ENCODE measurements at places on chromosomes 6 and 20.

- DNase-seq: no peak
Observed at GRCh38 chr20:59221049-59221706, 57.6 kb downstream of the ZNF831 start.

- DNase-seq: no peak
Observed at GRCh38 chr20:22548040-22548439, 36.3 kb downstream of the FOXA2 start.

GRCh38 chr6:156557251-156557910 lies 219.8 kb upstream of the ARID1B start:
- DNase-seq: no peak

DNA sequence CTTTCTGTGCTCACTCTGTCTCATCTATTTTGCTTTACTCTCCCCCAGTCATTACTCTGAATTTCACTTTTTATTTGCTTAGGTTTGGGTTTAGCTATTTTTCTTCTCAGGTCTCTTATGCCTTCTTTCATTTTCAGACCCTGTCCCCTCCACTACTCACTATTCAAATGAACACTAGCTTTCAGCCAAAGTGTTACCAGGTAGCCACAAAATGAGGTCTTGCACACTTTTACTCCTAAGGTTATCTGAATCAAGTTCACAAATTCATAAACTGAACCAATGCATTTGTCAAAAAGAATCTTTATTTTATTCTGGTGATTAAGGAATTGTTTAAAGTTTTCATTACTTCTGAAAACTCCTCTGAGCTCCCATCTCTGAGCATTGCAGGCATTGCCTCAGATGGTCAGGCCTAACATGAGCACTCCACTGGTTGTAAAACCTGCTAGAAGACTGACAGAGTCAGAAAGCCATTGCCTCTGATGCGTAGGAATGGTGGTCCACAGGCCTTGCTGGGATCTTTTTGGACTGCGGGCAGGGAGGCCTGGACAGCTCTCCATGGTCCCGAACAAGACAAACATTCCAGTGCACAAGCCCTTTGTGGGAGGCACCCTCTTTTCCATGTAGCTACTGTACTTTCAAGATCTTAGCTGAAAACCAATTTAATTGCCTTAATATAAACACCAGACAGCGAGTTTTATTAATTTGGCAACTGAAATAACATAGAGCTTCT lies 48.5 kb downstream of the FYN start:
- DNase-seq: no peak

Data from erythroblast (primary cell).